ENCODE measurements at places on chromosomes 13 and 19.

DNA sequence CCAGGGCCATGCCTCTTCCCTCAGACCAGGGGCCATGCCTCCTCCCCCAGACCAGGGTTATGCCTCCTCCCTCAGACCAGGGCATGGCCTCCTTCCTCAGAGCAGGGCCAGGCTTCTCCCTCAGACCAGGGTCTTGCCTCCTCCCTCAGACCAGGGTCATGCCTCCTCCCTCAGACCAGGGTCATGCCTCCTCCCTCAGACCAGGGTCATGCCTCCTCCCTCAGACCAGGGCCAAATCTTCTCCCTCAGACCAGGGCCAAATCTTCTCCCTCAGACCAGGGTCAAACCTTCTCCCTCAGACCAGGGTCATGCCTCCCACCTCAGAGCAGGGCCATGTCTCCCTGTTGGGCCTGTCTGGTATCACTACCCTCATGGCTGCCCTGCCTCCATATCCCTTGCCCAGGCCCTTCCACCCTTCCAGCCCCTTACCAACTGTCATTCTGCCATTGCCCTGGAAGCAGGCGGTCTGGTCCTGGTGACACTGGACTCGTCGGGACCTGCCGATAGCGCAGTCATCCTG lies 4.2 kb downstream of the LYPD5 start:
- no peak for DNase-seq

GRCh38 chr13:24065176-24065575 lies 95.3 kb upstream of the SPATA13 start:
- DNase-seq, result no peak

GRCh38 chr19:31353833-31354232 lies 4.6 kb upstream of the TSHZ3 start:
- no peak for DNase-seq

DNA sequence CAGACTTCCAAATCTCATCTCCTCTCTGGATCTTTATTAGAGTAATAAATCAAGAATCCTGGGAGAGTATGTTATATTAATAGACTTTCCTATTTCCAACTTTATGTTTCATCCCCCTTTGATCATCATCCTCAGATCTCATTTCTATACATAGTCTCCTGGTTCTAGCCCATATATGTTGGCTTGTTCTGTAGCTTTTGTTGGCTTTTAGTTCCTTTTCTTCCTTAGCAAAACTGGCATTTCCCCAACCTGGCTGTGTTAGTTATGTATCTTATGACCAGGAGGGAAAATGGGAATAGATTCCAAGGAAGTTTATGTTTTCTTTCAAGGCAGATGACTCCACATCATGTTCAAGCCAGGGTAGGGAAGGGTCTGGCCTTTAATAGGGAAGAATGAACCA lies 2464.5 kb downstream of the PCDH9 start:
- DNase-seq, result no peak

DNA sequence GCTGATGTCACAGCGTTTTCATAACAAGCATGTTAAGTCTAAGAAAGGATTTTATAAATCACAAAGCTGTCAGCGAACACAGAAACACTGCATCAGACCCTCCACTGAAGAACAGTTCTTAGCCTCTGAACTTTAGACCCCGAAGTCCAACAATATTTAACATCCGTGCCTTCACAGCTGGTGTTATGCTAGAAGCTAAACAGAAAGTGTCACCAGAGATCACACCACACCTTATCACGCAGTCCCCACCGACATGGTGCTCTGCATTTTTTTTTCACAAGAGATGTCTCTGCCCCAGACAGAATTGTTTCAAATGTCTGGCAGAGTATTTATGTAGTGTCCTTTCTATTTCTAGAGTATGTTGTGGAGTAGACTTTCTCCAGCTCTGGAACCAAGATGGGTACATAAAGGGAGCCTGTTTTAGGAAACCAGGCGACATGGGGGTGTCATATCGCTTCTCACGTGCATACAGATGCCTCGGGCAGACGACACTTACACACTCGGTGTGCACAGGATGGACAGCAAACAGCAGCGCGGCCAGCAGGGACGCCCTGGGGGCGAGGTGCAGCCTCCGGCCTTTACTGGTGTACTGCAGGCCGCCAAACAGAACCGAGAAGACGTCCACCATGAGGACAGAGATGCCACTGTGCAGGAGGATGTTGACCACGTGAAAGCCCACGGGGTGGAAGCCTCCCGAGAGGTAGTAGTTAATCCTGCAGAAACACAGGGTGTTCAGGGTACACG lies 12.0 kb downstream of the TMTC4 start:
- no peak for DNase-seq

DNA sequence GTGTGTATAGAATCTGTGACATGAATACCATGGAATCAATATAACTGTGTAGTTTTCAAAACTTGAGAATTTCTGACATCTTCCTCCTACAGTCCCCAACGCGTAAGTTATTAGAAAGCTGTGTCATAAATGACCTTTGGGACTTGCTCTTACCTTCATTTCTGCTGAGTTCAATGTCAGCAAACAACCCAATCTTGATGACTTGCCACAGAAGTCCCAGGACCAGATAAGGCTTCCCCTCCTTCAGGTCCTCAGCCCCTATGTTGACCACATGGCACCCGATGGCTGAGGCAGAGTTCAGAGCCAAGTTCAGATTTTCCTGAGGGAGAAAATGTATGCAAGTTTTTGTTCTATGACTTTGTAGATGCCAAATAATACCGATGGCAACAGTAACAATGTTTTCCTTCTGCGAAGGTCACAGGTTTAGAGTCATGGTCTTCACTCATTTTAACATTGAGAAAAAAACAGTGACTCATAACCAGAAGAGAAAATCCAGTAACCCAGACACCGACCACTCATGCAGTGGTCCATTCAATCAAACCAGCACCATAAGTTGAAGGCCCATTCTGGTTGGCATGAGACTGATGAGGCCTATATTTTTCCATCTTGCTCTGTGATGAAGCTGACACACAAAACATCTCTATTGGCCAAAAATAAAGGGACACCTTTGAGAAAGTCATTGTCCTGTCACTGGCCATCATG lies 29.2 kb downstream of the LCP1 start:
- DNase-seq, result no peak

DNA sequence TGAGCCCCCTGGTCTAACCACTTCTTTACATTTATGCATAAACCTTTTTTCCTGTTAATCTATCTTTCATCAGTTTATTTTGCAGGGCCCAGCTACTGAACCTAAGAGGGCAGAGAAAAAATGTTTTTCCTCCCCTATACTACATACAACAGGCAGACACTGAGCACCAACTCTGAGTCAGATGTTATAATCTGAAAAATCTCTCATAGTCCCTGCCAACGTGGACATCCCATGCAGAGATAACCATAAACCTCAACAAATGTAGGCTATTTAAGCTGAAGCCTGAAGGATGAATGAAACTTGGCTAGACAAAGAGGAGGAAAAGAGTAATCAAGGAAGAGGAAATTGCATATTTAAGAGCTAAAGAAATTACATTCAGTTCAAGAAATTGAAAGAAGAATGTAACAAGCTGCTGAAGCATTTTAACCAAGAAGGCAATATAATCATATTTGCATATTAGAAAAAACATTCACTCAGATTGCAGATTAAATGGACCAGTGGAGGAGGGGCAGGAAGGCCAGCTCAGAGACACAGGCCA lies 2.6 kb downstream of the NEK3 start:
- DNase-seq, result no peak

GRCh38 chr13:69300131-69300530 lies 807.5 kb upstream of the ATXN8OS start:
- no peak for DNase-seq

DNA sequence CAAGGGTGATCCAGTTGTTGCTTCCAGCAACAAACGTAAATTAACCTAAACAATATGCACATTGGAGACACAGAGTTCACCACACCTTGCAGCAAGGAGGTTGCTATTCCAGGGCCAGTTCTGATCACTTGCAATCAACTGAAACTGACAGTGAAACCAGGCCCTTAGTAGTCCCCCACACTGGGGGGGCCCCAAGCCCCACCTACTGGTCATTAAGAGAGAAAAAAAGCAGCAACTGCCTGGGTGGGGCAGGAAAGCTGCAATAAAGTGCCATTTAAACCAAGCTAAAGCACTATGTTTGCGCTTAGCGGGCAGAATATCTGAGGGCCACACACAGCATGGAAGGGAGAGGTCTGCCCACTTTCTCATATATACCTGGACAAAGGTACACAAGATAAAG lies 51.5 kb downstream of the ATP7B start:
- DNase-seq, result no peak

DNA sequence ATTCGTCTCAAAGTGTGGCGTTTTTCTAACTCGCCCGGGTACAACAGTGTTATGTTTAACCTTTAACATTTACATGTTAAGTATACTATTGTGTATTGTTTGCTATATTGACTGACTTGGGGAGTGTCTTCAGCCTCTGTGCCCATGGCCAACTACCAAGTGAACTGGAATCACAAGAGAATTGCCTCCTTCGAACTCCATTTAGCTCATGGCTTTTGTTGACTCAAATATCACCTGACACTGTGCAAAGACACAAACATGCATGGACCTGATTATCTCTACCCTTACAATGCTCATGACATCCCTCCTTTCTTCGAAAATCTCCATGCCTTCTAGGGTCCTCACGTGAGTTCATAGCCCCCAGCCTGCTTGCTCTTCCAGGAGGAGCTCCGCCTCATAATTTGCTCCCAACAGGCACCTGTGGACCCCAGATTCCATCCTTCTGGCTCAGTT lies 704 bp downstream of the ZNF814 start:
- no peak for DNase-seq

DNA sequence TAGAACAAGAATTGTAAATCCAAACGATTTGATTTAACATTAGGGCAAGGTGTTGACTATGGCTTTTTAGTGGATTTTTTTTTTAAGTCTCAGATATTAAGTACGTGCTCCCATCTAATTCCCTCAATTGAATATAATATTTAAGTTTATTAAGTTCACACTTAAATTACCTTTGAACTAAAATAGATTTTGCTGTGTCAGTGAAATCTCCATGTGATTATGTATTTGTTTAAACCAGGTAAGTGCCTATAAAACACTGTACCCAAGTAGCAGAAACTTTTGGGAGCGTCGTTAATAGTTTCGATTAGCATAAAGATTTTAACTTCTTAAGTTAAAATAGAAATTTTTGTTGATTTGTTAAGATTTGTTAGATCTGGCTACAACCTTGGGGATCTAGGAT lies 1.6 kb downstream of the CLN5 start:
- DNase-seq, result no peak

GRCh38 chr13:35736876-35737275 lies 260.4 kb upstream of the MAB21L1 start:
- no peak for DNase-seq

- DNase-seq, result no peak
Measured at GRCh38 chr19:42343344-42344110, 18.1 kb downstream of the MEGF8 start.

GRCh38 chr13:83839146-83839545 lies 43.1 kb downstream of the SLITRK1 start:
- no peak for DNase-seq

GRCh38 chr13:25406377-25406776 lies 34.6 kb downstream of the ATP8A2 start:
- no peak for DNase-seq

DNA sequence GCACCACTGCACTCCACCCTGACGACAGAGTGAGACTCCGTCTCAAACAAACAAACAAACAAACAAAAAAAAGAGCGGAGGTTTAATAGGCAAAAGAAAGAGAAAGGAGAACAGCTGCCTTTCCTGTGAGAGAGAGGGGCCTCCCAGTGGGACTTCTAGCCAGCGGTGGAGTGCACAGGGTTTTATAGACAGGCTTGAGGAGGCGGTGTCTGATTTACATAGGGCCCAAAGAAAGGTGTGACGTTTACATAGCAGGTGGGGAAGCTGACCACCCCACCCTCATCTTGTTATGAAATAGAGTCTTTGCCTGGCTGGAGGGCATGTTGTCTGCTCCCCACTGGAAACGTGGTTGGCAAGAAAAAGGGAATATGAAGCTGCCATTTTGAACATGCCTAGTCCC lies 106.0 kb upstream of the CSNK1A1L start:
- DNase-seq, result no peak

DNA sequence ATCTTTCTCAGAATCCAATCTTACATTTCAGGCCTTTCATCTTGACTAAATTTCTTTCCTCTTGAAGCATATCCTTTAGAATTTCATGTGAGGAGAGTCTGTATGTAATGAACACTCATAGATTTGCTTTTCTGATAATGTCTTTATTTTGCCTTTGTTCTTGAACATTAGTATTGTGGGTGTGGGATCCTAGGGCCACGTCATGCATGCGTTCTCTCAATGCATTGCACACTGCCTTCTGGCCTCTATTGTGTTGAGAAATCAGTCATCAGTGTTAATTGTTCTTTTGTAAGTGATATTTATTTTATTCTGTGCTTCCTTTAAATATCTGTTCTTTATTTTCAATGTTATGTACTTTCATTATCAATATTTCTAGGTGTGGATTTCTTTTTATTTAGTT lies 364.9 kb downstream of the OXGR1 start:
- no peak for DNase-seq

GRCh38 chr19:13830741-13831536 lies 35.7 kb downstream of the ZSWIM4 start:
- DNase-seq, result no peak

GRCh38 chr13:77720988-77721387 lies 23.5 kb downstream of the SLAIN1 start:
- DNase-seq, result no peak

DNA sequence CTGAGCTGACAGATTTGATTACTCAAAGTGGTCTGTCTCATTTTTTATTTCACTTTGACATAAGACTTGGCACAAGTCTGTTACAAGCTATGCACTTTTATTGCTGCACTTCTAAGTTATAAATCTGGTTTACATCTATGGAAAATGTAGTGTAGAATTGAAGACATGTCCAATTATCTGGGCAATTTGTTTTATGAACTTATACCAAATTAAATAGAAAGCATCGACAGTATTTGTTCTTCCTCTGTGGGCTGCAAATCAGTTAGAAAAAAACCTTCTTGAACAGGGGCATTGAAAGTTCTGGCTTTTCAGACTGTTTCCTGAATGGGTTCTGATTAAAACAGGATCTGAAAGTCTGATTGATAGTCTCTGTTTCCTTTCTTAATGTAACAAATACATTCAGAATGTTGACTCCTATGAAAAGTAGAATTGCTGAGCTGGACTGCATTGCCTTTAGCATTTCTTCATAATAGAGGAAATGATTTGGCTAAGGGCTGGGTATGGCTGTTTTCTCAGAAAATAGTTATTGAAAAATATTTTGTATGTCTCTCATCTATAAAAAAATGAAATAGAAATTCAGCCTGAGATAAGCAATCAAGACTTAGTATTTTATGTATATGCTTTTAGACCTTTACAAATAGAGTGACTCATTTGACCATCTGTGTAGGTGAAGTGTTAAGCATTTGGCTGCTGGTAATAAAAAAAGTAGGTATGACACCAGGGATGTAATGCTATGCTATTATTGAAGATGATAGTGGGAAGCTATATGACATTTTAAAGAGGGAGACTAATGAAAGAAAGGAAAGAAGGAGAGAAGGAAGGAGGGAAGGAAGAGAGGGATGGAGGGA lies 210.9 kb upstream of the SPRY2 start:
- DNase-seq, result no peak

DNA sequence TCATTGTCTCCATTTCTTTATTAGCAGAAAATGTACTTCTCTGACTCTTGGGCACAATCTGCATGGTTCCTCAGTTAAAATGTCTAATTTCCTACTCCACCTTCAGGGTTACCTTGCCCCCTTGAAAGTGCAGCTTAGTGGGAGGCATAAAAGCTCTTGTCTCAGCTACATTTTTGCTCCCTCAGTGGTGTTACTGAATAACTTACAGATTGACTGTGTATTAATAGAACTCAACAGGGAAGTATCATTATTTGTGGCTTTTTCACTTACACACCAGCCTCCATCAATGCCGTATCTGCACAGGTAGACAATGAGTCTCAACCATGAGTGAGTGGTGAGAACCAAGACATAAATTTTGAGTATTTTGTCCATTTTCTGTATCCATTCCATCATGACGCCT lies 456.2 kb upstream of the MIR17HG start:
- no peak for DNase-seq
